ENCODE measurements at places on chromosomes 2 and 18. TPM values are rescaled to one million over a fixed set of nuclear protein-coding genes. Genes with fewer than 3 reads are reported as not detected.

The ACTG2 gene
- polyA plus RNA-seq: 4.2 TPM

The CFAP210 gene
- polyA plus RNA-seq: 0.25 TPM

GRCh38 chr2:142879151-142879550 is 1.7 kb downstream of the KYNU start:
- no peak for DNase-seq

GRCh38 chr2:198615972-198616371 is 811.6 kb downstream of the PLCL1 start:
- DNase-seq: no peak

All from muscle of back (tissue), 13 donors.